Fibroblast of the conjunctiva (primary cell): ENCODE measurements at places on chromosomes 2 and 18.

DNA sequence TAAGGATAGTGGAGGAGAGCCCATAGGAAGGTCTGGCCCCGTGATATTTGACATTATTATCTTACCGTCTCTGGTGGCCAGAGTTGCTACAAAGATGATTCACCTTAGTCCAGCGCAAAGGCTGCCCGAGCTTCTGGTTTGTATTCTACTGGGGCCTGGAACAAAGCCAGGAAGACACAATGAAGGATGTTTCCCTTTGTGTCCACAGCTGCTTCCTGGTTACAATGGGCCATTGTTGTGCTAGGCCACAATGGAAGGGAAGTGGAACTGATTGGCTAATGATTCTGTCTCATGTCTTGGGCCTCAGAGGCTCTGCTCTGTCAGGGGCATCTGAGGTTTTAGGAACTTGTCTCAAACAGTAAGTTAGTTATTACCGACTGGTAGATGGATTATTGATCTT lies 132.2 kb downstream of the TDRD15 start:
- DNase-seq = no peak

GRCh38 chr2:40361478-40361877 lies 90.4 kb downstream of the SLC8A1 start:
- no peak for DNase-seq

- no peak for DNase-seq
These were observed 8.2 kb downstream of the FAM110C start for GRCh38 chr2:38155-38554.

DNA sequence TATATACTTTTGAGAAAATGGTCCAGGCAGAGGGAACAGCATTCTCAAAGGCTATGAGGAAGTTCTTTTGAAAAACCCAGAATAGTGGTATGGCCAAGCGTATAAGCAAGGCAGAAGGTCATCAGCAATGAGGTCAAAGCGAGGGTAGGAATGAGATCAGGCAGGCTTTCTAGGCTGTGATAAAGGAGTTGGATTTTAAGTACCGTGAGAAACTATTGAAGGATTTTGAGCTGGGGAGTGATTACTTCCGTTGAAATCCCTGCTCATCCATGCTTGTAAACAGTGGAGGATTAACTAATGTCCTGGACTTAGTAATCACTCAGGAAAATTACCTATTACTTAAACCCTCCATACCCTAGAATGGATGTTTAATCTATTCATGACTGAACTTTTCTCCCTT lies 50.2 kb downstream of the EMILIN2 start:
- no peak for DNase-seq

GRCh38 chr2:176534798-176535466 lies 265.7 kb downstream of the MTX2 start:
- no peak for DNase-seq

- no peak for DNase-seq
These were observed 65.0 kb upstream of the OTOF start for GRCh38 chr2:26542676-26543505.

- no peak for DNase-seq
These were observed 132.1 kb upstream of the STON1 start for GRCh38 chr2:48397846-48398245.

GRCh38 chr2:17401096-17401495 lies 117.1 kb downstream of the RAD51AP2 start:
- no peak for DNase-seq

DNA sequence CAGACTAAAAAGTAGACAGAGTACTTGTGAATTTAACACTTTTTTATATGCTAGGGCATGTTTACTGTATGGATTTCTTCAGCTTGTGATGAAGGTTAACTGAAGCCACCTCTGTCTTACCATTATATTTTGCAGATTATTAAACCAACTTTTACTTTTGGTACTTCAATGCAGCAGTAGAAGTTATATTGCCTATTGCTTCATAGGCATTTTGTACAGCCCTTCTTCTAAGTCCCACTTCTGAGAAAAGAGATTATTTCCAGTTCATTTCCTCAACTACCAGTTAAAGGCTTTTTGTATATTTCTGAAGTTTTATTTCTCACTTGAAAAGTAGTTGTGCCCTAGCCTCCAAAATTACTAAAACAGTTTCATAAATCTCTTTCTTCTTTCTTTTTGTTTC lies 256.4 kb upstream of the FBXO11 start:
- DNase-seq = no peak

DNA sequence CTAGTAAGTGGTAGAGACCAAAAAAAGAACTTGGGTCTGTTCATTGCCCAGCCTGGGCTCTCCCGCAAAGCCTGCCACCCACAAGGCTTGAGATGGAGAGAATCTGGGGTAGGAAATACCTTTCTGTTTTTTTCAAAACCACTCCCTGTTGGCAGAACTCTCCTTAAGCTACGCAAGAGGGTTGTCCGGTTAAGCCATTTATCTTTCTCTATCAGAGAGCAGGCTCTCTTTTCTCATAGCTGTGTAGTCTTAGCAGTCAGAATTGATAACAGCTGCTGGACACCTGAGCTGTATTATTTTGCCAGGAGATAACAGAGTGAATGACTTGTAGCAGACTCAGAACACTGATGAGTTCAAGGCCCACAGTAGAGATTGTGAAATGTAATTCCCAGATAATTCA lies 1088.1 kb downstream of the TSN start:
- DNase-seq = no peak

DNA sequence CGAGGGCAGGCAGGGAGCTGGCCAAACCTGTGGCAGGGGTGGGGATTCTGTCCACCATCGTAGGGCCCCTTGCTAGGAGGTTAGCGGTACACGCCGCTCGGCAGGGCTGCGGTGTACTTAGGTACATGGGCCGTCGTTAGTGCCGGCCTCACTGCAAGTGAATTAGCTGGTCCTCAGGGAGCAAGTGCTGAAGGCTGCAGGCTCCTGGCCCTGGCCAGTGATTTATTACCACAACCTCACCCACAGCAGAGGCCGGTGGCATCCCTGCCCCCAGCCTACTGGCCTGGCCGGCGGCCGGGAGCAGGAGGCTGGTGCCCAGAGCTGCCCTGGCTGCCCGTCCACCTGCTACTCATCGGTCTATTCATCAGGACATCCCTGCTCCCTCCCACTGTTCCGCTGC lies 19.6 kb upstream of the PTMA start:
- DNase-seq = no peak

DNA sequence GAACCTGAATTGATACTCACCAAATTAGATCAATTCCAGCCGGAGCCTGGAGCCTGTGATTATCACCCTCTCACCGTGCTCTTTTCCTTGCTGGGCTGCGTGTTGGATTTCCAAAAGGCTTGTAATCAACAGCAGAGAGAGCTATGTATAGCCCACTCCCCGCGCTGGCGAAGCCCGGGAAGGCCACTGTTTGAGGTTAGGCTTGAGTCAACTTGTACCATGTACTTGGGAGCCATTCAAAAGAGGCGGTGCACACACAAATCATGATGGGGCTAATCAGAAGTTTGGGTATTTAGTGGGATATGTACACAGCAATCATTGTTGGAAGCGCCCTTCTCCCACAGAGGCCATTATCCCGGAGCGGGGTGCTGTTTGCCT lies 151.6 kb downstream of the GLI2 start:
- no peak for DNase-seq

DNA sequence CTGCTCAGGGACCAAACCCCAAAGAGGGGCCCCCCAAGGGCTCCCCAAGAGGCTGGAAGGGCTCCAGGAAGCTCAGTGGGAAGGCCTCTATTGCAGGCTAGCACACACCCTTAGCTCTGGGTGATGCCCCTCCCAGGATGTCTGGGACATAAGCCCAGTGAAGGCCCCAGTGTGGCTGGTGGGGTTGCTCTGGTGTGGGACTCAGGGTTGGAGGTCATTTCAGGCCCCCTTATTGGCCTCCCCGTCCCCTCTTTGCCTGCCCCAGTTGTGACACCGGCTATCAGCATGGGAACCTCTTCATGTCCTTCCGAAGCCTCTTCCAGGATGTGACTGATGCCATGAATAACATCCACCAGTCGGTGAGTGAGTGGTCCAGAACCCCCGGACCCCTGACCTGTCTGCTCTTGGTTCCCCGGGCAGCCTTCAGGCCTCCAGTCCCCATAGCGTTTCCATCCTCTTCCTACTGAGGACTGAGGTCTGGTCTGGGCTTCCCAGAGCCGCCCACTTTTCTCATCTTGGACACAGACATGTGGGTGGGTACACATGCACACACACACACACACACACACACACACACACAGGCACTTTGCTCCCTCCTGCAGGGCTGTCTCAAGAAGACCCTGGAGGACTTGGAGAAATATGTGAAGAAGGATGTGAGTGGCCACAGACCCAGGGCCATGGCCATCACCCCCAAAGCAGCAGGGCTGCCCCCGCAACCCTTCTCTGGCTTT lies 2.2 kb downstream of the NT5DC4 start:
- DNase-seq = no peak
